ENCODE measurements at places on chromosomes 5 and 9.

GRCh38 chr5:62354028-62354874 is 48.2 kb downstream of the KIF2A start:
- DNase-seq, result peak; percentile 39

DNA sequence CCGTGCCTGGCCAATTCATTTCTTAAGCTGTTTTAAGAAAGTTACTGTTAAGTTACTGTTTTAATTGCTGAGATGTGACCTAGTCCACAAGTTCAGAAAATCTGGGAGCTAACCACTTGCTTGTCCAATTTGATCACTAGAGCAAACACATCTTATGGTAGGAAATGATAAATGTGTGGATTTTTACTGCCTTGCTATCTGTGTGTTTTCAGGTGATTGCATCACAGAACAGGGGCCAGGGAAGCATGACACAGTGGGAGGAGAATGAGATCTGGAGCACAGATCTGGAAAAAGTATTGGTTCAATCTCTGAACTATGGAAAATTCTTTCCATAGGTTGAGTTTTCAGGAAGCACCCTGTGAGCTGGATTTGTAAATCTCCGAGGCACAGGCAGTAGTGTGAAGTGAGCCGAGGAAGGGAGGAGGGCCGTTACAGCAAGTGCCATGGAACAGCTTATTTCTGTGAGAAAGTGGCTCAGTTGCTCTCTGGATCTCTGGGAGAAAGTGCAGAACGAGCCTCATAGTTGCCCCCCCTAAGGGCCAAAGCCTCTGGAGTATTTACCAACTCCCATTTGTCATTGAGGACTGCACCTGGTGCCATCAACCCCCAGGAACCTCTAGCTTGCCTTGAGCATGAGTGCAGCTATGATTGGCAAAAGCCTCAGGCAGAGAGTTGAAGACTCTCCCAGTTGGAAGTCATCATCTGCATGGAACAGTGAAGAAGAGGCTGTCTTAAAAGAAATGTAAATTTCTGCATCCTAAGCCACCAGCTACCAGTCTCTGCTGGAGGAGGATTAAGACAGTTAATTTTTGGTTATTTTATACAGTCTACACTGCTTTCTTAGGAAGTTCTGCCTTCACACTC is 161.8 kb upstream of the CLINT1 start:
- DNase-seq, result no peak

DNA sequence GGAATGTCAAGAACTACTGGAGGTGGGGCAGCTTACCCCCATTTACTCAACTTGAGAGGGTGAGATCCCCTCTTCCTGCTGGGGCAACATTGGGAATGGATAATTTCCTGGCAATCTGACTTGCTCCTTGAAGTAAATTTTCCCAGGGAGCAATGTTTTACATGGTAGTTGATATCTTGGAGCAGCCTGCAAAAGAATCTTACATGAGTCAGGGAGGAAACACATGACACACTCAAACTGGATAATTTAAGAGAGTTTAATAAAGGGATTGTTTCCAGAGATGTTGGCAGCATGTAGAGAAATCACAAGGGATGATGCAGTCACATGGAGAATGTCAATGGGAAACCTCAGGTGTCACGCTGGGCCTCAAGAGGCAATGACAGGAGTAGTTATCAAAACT is 212.5 kb downstream of the GAS1 start:
- DNase-seq, result no peak

DNA sequence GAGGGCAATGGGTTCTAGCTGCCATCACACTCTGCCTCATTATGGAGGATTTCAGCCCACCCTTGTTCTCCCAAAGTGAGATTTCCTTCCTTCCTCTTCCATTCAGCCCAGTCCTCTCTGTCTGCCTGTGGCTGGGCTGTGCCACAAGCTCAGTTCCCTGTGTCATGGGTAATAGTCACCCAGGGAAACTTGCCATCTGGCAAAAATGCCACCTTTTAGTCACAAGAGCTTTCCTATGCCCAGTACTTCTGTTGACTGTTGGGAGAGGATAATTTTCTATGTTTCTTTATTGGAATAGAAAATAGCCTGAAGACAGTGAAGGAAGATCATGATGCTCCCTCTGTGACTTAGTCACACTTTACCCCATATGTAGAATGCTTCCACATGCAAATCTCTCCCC is 71.4 kb downstream of the TLR4 start:
- no peak for DNase-seq

- no peak for DNase-seq
Measured at GRCh38 chr9:127987103-127987614, 6.4 kb upstream of the EEIG1 start.

- no peak for DNase-seq
Measured at GRCh38 chr5:124463851-124464250, 282.6 kb downstream of the ZNF608 start.

GRCh38 chr5:1111727-1112289 is at the start of gene SLC12A7:
Gene SLC12A7 (minus strand): TSS chr5:1112063. CDS start chr5:1111991, 72 bp downstream.
- peak; percentile 77 for DNase-seq

- no peak for DNase-seq
Measured at GRCh38 chr9:97756991-97757390, 59.9 kb upstream of the XPA start.

GRCh38 chr5:111198281-111198966 is 25.8 kb upstream of the CAMK4 start:
- DNase-seq, result no peak

DNA sequence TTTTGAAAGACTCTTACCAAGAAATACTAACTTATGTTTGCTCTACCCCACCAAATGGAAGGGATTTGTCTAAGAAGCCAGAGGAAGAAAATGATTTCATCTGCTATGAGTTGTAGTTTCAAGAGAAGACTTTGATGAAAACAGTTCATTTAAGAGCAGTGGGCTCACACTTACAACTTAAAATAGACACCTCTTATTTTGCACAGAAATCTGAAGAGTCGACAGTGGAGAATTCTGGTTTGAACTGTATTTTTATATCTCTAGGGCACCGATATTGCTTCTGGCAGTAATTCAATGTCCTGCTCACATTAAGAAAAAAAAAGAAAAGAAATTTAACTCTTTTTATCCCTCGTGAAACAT is 1.9 kb upstream of the DAB2 start:
- DNase-seq, result no peak

DNA sequence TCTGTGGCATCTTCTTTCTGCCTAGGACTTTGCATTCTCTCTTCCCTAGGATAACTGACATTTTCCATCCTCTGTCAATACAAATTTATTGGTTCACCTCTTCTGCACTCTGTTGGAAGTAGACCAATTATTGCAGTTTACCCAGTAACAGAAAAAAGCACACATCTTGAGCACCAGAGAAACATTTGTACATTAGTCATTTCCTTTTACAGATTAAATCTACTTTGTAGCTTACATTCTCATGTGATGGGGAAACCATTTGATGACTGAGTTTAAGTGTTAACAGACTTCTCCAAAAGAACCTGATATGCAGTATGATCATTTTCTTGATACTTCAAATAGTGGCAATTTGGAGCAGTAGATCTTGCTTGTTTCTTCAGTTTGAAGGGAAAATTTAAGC is 1098.8 kb downstream of the DTWD2 start:
- no peak for DNase-seq

DNA sequence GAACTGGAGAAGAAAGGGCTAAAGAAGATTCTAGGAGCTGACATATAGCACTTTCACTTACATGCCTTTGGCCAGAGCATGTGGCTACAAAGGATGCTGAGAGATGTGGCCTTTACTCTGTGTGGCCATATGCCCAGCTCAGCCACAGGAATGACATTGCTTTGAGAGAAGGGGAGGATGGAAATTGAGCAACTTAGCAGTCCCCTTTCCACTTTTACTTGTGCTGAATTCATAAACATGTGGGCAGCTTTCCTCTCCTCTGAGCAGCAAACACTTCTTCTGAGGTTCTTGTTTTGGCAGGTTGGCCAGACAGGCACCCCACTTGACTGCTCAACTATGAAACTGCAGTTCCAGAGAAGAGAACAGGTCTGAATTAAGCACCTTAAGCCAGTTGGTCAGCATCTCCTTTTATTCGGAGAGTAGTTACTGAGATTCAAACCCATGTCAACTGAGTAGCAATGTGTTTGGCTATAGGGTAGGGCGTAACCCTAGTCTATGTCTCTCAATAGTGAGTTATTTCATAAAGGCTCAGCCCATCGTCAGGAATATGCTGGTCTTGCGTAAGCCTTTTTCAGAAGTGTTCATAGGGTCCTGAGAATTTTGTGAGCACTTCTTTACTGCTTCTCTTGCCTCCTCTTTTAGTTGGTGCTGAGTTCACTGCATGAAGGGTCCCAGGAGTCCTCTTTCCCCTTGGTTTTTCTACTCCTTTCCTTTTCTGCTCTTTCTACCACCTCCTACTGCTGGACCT is 134.5 kb downstream of the PALM2AKAP2 start:
- DNase-seq, result no peak

DNA sequence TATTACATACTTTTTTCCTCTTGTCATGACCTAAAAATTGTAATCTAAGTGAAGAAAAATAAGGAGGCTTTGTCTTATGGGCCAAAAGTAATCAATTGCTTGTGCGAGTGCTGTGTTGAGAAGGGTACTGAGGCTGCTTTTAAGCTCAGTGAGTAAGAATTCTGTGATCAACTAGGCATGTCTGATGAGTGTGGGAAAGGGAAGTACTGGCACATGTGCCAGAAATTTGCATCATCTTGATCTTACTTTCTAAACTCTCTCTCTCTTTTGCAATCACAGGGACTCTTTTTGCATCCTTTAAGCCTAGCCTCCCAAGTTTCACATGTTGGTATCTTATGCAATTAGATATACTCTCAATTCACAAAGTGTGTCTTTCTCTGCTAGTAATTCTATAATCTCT is 329.9 kb downstream of the KIF4B start:
- DNase-seq, result no peak

DNA sequence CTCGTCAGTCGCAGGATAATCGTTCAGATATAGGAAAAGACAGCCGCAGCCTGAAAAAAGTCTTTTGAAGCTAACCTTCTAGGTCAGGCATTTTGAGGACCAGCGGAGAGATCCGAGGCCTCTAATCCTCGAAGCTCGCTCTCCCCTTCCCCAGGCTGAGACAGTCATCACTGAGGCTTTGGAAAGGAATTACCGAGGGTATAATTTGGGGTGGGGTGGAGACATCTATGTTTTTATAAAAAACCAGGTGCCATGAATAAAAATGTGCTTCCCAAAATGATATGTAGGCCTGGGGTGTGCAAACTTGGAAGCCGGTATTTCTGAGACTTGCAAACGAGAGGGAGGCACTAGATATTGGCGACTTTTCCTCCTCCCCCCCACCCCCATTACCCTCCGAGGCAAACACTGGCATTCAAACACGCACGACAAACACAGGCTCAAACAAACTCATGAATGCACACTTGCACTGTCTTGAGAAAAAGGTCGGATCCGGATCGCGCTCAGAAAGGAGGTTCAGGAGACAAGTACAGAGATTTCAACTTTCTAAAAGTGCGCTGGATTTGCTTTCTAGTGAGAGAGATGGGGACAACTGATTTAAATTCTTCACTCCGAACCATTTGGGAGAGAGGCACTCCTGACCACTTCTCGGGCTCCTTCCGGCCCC is 935 bp upstream of the MSX2 start:
- DNase-seq, result no peak

DNA sequence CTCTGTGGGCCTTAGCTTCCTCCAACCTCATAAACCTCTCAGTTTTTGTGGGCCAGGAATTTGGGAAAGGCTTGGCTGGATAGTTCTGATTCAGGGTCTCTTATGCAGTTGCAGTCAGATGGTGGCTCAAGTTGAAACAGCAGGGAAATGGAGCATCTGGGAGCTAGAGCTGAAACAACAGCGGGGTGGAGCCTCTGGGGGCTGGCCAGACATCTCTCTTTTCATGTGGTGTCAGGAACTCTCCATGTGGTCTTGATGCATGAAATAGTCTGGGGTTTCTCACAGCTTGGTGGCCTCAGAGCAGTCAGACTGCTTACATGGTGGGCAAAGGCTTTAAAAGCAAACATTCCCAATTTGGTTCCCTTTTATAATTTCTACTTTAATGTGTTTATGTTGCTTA is 13.5 kb downstream of the ZNF346 start:
- DNase-seq, result no peak

GRCh38 chr9:131853434-131853833 is 113.6 kb upstream of the RAPGEF1 start:
- DNase-seq, result no peak

DNA sequence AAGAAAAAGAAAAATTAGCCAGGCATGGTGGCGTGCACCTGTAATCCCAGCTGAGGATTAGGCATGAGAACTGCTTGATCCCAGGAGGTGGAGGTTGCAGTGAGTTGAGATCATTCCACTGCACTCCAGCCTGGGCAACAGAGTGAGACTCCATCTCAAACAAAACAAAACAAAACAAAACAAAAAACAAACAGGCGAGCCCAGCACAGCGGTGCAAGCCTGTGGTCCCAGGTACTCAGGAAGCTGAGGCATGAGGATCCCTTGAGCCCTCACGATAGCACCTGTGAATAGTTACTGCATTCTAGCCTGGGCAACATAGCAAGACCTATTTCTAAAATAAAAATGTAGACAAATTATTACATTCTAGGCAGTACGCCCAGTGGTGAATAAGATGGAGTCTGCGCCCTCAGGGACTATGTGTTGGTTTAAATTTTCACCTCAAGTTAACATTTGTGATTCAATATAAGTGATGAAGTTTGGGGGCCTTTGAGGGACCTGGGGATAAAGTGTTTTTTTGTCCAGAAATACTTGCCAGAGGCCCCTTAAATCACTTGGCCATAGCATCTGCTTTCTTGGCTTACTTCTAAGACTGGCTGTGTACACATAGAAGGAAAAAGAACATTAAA is 3.4 kb upstream of the GAPVD1 start:
- DNase-seq, result no peak

- no peak for DNase-seq
Measured at GRCh38 chr5:5381310-5381913, 41.1 kb upstream of the ICE1 start.

DNA sequence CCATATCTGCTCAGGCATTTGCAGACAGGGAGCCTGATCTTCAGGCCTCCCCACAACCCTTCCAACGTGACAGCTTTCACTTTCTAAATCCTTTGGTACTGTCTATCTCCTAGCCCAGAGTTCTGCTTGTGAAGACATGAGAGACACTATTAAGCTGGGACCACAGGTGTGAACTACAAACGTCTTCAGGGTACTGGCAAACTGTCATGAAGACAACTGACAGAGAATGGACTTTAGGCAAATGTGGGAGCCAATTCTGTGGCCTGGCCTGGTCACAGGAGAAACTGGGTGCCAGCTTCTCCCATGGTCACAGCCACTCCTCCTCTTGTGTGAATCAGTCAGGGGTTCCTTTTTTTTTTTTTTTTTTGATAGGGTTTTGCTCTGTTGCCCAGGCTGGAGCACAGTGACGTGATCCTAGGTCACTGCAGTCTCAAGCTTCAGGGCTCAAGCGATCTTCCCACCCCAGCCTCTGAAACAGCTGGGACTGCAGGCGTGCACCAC is 10.4 kb downstream of the TRIM14 start:
- DNase-seq, result peak; percentile 61
